Fibroblast of the aortic adventitia (primary cell): ENCODE measurements at places on chromosomes 16 and 17.

DNA sequence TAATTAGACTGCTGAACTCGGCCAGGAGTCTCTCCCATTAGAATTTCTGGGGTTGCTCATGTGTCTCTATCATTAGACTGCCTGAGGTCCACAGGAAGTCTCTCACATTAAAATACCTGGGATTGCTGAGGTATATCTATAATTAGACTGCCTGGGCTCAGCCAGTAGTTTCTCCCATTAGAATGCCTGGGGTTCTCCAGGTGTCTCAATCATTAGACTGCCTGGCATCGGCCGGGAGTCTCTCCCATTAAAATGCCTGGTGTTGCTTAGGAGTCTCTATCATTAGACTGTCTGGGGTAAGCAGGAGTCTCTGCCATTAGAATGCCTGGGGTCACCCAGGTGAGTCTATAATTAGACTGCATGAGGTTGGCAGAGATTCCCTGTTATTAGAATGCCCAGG is 2233.4 kb downstream of the TP53TG3F start:
- no peak for DNase-seq

GRCh38 chr17:61689610-61690180 is 98.7 kb upstream of the NACA2 start:
- peak; percentile 18 for DNase-seq

- no peak for DNase-seq
Measured at GRCh38 chr16:61909074-61909473, 127.2 kb downstream of the CDH8 start.

- DNase-seq = no peak
Measured at GRCh38 chr16:3661922-3662321, 7.4 kb downstream of the DNASE1 start.

- DNase-seq = peak; percentile 88
Measured at GRCh38 chr16:72501739-72502593, 330.0 kb upstream of the PMFBP1 start.

GRCh38 chr16:73616770-73617169 is 568.8 kb upstream of the ZFHX3 start:
- no peak for DNase-seq

DNA sequence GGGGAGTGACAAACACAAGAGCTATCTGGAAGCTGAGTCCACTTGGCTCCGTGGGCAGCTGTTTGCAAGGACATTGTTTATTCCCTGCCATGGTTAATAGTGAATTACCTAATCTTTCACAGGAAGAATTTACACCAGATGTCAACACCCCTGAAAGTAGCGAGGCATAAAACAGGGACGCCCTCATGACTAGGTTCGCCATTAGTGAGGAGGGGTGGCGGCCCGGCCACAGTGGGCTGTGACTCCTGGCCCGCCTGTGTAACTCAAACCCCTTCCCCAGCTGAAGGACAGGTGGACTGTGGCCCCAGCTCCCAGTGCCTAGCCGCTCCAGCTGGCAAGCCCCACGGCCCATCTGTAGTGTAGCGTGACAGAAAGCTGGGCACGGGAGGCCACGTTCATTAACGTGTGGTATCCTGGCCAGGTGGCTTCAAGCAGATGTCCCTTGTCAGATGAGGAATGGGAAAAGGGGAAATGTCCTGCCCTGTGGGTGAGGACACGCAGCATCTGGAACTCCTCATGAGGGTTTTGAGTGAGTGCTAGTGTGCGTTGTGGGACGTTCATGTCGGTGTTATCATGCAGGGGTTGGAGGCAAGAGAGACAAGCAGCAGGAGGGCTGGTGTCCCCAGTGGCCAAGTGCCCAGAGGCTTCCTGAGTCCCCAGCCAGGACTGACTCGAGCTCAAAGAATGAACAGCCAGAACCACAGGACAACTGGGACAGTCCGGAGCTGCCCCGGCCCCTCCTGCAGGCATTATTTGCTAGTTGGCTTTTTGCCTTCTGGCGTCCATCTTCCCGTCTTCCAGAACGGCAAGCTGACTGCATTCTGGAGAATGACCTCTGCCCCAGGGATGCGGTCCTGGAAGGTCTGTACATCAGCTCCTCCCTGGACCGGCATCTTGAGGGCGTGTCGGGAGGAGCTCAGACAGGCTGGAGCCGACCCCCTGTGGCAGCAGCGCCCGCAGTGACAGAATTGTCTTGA is 19.2 kb downstream of the KDM8 start:
- peak; percentile 83 for DNase-seq

GRCh38 chr17:38554430-38555350 is 51.1 kb downstream of the SRCIN1 start:
- DNase-seq = peak; percentile 43

DNA sequence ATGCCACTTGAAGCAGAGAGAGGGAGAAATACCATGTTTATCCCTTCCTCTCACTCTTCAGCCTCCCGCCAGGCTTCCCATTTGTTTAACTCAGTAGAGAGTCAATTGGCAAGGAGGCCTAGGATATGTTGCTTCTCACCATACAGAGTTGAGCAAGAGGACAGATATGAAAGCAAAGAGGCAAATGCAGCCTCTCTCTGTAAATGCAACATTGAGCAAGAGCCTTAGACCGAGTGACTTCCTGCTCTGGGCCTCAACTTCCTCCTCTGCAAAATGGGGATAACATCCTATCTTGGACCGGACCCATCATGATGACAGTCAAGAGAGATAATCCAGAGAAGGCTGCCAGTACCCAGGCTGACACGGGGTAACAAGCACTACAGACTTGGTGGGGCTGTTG is 36.8 kb downstream of the SOCS1 start:
- DNase-seq = no peak

DNA sequence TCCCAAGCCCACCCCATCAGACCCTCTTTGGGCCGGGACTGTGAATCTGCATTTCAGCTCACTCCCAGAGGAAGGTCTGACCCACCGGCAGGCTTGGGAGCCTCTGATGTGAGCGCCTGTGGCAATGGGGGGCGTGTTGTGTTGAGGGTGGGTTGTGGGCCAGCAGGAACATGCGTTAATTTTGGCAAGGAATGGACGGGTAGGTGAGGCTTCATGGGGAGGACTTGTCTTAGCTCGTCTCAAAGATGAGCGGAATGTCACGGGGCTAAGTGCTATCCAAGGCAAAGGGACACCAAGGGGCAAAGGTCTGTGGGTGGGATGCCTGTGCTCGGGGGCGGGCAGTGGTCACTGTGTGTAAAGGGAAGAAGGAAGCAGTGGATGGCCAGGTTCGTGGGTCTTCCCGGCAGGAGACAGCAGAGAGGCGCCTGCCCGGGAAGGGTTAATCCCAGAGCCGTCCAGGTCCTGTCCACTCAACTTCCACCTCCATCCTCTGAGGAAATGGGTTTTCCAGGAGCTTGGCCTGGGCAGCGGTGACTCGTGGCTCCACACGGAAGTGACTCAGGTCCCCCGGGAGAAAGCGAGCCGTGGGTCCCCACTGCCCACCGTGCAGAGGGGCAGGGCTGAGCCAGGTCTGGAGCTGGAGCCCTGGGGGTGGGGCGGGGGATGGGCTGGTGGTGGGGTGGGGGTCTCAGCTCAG is 17.4 kb downstream of the ADGRG1 start:
- DNase-seq = peak; percentile 72

DNA sequence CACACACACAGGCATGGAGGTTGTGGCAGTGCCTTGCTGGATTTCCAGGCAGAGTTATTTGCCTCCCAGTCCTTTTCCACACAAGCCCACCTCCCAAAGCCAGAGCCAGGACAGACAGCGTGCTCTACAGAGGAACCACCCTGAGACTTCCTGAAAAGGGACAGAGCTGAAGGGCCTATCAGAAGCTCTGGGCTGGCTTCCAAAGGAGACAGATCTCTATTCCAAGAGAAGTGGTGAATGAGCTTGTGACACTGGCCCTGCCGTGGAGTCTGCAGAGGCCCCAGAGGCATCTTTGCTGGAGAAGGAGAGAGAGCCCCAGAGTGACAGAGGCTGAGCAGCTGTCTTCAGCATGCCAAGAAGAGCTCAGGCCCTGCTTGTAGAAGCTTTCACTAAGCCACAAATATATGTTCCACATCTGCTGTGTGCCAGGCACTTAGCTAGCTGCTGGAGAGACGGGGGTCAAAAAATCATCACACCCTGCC is 8.3 kb upstream of the LPCAT2 start:
- DNase-seq = peak; percentile 64

- no peak for DNase-seq
Measured at GRCh38 chr16:85498607-85499006, 114.5 kb upstream of the GSE1 start.

DNA sequence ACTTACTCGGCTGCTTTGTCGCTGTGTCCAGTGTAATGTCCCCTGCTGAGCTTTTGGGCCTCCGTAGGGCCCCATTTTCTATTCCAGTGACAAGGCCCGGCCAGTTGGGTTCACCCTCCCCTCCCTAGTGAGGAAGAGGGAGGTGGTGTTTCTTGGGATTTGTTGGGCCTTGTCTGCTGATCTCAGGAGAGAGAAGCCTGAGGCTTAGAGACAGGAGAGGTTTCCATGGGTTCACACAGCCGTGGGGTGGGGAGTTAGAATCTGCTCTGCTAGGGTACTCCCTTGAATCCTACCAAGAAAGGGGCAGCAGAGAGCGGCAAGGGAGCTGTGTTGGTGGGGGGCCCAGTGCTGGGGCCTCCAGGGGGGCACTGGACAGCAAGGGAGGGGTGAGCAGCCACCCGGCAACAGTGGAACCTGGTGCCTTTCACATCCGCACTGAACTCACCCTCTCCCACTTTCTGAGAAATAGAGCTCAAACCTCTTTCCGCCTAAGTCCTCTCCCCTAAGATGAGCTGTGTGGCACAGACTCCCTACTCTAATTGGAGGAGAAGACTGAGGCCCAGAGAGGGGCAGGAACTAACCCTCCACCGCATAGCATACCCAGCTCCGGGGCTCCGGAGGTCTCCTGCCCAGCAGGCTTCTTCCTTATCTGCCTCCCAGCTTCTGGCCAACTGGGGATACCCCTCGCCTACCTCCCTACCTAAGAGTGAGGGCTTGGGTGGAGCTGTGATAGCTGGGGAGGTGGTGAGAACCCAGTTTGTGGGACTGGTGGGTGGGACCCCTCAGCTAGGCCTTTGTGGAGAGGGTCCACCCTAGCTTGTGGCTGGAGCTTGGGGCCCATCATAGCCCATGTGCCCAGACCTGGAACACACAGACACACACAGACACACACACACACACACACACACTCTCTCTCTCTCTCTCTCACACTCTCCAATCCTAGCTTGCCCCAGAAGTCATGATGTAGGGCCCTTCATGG is 6.8 kb downstream of the TBKBP1 start:
- no peak for DNase-seq

- peak; percentile 37 for DNase-seq
Measured at GRCh38 chr17:62876063-62876462, 67.9 kb upstream of the MARCHF10 start.

DNA sequence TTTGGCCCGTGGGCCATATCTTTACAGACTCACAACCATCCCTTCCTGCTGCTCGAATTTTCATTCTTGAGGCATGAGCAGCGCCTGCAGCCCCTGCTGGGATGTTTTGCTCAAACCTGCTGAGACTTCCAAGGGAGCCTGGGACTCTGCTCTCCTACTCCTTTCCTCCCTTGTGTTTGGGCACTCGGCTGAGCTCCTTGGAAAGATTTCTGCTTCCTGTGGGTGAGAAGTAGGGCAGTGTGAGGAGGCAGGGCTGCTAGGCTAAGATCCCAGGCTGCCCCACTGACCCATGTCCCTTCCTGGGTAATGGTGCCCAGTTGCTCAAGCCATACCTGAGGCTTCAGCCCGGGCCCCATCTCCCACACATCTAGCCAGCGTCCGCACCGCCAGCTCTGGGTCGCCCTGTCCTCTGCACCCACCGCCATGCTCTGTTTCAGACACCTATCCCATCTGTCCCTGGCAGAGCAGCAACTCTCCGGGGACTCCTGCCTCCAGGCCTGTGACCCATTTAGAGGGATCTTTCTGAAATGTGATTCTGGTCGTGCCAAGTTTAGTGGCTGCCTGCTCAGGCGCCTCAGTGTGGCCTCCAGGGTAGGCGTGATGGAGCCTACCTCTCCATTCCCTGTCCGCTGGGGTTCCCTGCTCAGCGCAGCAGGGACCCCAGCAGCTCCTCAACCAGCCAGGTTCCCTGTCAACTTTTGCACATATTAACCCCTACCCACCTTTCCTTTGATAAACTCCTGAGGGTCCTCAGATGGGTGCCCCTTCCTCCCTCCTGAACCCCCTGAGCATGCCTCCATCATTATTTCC is 190.1 kb downstream of the CCDC182 start:
- DNase-seq = no peak

DNA sequence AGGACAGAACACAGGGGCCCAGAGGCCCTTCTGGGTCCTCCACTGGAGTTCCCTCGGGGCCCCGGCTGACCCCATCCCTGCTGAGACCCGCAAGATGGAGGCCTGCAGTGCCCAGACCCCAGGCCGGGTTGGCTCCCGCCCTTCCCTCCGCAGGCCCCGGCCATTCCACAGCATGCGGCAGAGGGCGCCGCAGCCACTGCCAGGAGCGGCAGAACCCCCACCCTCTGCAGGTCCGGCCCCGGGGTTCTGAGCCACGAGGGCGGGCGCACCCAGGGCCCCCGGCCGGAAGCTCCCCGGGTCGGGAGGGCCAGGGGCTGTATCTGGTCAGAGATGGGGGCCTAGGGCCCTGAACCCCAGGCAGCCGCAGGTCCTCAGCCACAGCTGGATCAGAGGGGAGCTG is 2.4 kb upstream of the PERCC1 start:
- DNase-seq = peak; percentile 12

GRCh38 chr17:75277664-75278071 is 6.6 kb upstream of the MIF4GD start:
- peak; percentile 74 for DNase-seq

DNA sequence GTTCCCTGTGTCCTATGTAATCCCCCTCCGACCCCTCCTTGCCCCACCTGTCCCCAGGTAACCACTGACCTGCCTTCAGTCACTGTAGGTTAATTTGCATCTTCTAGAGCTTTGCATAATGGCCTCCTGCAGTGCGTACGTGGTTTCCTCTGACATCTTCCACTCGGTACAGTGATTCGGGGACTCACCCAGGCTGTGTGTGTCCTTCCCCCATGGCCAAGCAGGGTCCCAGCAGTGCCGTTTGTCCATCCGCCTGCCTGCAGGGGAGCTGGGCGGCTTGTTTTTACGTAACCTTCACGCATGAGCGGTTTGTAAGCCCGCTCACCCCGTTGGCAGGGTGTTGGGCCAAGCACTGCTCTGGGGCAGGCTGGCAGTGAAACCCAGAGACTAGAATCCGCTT is 7.9 kb downstream of the MAPK8IP3 start:
- no peak for DNase-seq

DNA sequence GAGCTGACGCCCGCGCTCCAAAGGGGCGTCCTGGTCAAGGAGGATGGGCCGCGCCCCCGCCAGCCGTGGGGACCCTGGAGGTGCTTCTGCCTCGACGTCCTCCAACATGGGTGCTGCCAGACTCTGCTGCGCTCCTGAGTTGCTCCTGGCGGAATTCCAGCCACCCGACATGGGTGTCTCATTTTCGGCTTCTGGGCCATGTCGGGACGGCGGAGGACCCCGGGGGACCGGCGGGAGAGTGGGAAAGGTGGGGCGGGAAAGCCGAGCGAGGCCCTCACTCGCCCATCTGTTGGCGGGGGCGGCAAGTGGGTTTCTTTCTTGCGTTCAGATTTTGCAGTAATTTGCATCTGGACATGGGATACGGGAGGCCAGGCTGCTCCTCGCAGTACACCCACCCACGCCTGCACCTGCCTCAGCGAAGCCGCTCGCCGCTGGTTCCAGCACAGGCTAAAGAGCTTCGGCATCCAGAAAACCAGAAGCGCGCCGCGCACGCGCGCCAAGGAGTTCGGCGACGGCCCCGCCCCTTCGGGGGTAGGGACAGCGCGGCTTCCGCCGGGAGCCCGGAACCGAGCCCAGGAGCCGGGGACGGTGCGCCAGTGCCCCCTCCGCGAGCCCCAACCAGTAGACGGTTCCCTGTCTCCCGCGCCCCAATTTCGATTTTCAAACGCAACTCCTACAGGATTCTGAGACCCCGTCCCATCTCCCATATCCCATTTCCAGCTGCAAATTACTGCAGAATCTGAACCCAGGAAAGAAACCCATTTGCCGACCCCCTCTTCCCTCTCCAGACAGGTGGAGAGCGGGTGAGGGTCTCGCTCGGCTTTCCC is at the start of gene ARMC7:
Gene ARMC7 (plus strand): TSS at position 563 of the 827 bp plus-strand sequence. CDS start 320 bp downstream, outside the sequence.
- peak; percentile 72 for DNase-seq
